Motor neuron (in vitro differentiated cells): ENCODE measurements at places on chromosomes 6 and 20.

- ATAC-seq, result no peak
Measured at GRCh38 chr6:47355496-47355895, 45.8 kb upstream of the TNFRSF21 start.

DNA sequence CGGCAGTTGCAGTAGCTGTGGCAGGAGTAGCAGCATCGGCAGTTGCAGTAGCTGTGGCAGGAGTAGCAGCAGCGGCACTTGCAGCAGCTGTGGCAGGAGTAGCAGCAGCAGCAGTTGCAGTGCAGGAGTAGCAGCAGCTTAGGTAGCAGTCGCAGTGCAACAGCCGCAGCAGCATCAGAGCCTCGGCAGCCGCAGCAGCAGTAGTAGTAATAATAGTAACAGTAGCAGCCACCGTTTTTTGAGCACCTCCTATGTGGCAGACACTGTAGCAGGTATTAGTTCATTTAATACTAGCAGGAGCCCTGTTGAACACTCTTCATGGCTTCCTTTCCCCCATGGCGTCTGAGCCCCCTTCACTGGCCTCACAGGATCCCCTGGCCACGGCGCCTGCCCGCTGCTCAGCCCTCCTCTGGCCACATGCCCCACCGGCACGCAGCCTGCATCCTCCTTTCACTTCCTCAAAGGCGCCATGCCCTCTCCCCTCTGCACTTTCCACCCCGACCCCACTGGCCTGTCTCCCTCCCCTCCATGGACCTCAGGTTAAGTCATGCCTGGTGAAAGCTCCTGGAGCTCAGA is 19.1 kb upstream of the IRF4 start:
- no peak for ATAC-seq

GRCh38 chr6:145891126-145891525 is 73.0 kb downstream of the SHPRH start:
- ATAC-seq, result no peak

GRCh38 chr20:2301164-2301622 is 5.4 kb downstream of the TGM3 start:
- ATAC-seq, result peak; percentile 54

GRCh38 chr6:163264662-163265035 is 149.9 kb upstream of the QKI start:
- ATAC-seq, result no peak

- no peak for ATAC-seq
Measured at GRCh38 chr6:101730954-101731353, 337.4 kb downstream of the GRIK2 start.

DNA sequence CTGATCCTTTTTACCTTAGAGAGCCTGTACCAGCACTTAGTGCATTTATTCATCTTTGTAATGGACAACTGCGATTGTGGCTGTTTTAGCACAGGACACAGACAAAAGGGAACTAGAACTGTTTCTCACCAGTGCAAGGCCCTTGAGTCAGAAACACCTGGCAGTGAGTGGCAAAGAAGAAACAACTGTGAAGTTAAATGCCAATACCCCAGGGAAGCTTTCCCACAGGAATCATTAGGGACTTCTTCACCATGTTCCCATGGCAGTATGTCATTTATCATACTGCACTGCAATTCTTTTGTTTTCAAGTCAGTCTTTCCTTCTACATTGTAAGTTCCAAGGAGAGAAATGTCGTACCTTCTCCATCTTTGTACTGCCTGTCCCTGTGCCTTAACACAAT is 28.6 kb upstream of the CDYL start:
- no peak for ATAC-seq

- ATAC-seq, result no peak
Measured at GRCh38 chr6:153958860-153959259, 80.2 kb upstream of the OPRM1 start.

GRCh38 chr6:134240665-134241431 is 77.1 kb downstream of the SGK1 start:
- ATAC-seq, result no peak

DNA sequence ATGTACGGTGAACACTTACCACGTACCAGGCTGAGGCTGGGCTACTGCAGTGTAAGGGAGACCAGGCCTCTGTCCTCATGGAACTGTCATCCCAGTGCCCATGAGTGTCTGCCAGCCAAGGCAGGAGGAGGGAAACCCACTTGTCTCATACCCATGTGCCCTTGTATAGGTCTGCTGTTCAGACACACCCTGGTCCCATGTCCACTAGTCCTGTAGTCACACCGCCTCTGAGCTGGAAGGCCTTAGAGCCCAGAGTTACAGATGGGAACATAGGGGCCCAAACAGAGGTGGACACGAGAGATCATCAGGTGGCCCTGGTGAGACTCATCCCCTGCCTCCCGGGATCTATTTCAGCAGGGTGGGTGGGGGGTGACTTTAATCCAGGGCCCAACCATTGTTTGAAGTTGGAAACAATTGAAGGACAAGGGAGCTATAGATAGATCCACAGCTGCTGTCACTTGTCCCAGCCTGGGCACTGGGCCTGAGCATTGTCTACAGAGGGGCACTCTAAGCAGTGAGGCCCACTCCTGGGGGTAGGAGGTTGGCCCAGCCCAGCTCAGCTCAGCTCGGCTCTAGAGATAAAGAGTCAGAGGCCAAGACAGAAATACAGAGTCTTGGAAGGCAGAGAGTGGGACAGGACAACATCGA is 14.6 kb downstream of the MYH7B start:
- ATAC-seq, result peak; percentile 25

GRCh38 chr20:53283597-53283996 is 310.0 kb downstream of the ZNF217 start:
- ATAC-seq, result no peak

DNA sequence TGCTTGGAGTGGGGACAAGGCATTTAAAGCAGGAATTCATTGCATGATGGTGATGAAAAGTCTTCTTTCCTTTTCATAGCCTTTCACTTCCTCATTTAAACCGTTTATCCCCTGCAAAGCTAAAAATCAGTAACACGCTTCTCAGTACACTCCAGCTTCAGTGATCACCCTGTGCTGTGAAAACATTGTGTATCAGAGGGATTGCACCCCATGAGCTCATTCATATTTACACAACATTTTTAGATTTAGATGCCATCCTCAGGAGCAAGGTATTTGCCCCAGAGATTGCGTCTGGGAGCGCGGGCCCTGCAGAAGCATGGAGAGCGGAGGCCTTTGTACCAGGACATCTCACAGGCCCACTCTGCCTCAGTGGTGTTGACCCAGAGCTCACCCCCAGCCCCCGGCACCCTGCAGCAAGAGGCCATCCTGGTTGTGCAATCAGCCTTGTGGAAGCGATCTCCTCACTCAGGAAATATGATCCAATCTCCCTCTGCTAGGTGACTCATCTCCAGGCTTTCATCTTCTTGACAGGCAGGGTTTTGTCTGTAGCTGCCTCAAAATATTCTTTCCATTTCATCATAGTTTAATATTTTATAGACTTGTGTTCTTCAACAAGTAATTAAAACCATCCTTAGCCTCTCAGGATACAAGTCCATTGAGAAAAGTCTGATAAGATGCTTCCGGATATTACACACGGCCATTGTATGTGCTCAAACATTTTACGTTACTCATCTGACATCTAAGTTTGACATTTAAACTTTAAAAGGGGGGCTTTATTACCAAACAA is 38.9 kb upstream of the THBS2 start:
- ATAC-seq, result peak; percentile 94

DNA sequence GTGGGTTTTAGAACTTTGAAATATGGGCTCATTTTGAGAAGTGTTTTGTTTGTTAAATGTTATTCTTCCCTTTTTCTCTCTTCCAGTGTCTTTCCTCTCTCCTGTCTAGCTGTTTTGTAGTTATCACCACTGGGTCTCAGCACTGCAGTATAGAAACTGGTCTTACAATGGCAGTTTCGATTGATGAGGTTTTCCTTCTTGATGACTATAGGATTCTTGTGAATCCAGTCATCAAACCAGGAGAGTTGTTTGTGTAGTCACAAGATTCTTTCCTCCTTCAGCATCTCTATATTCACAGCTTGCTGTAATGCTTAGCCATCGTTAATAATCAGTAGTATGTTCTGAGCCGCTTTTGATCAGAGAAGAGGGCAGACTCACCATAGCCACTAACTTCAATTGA is 172.3 kb downstream of the OGFRL1 start:
- no peak for ATAC-seq

DNA sequence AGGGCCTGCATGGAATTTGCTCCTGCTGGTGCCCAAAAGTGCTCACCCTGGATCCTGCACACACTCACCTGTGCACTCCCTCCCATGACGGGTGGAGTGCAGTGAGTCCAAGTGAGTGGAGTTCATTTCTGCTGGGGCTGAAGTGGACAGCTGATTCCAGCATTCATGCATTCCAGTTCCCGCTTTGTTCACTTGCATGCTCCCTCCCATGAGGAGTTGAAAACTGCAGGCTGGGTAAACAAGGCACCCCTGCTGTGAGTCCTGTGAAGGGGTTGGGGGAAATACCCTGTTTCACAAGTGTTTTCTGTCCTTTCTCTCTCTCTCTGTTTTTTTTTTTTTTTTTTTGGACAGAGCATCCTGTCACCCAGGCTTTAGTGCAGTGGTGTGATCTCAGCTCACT is 454.1 kb upstream of the NOX3 start:
- ATAC-seq, result no peak

DNA sequence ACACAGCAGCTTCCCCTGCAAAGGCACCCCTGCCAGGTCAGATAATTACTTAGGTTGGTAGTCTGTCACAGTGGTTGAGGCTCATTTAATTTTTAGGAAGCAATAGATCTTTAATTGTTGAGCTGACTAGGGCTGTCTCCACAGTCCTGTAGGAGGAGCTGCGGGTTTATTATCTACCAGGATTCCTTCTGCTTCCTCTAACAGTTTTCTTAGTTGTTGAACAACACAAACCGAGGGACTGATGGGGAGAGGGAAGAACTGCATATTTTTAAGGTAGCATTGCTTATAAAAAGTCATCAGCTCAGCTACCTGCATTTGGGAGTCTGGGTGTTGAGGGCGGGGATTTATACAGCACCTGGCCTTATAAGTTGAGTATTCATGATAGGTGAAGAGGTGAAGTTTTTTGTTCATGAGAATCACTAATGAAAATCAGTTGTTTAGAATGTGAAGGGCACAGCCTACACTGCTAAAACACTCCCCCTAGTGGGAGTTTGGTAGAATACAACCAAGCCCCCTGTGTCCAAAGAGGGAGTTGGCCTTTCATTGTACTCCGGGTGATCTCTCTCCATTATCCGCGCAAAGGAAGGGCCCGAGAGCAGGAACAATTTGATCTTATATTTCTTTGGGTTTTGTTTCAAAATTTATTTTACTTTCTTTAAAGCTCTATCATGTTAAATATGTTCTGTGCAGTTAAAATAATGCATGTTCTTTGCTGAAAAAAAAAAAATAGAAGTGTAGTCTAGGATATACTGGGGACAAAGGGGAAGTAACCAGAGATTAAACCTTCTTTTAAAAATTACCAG is 69.6 kb downstream of the SSR1 start:
- ATAC-seq, result peak; percentile 56

- no peak for ATAC-seq
Measured at GRCh38 chr6:6766230-6766905, 177.8 kb downstream of the LY86 start.

DNA sequence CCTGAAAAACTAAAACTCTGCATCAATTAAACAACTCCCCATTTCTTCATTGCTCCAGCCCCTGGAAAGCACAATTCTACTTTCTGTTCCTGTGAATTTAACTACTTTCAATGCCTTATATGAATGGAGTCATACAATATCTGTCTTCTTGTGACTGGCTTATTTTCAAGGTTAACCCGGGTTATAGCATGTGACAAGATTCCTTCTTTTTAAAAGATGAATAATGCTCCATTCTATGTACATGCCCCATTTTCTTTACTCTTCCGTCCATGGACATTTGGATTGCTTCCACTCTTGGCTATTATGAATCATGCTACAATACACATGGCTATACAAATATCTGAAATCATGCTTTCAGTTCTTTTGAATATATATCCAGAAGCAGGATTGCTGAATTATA is 334.9 kb upstream of the ID4 start:
- no peak for ATAC-seq
